ENCODE measurements at places on chromosomes 12 and 14.

DNA sequence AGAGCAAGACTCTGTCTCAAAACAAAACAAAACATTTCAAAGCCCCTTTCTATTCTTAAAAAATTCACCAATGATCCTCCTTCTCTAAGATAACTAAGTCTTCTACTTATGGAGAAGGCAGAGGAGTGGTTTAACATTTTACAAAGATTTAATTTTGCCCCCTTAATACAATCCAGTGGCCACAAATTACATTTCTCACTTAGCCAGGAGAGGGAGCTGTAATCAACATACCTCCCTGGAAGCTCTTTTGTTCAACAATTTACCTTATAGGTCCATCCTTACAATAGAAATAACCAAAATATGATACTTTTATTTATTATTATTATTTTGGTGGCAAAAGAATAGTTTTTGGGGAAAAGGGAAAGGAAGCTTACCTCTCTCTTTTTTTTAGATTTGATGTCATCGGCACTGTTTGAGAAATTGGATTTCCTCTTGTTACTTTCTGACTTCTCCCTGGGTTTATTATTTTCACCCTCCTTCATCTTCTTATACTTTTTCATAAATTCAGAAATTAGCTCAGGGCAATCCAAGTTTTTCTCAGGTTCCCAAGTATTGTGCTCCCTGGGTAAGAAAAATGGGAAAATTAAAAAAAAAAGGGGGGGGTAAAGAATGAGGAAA lies 28.1 kb downstream of the CBX5 start:
- peak; percentile 56 for DNase-seq

GRCh38 chr14:69605738-69606137 lies 5.7 kb upstream of the SUSD6 start:
- DNase-seq: no peak

- no peak for DNase-seq
Measured at GRCh38 chr14:23177181-23177580, 6.3 kb downstream of the SLC7A8 start.

- DNase-seq: no peak
Measured at GRCh38 chr14:54768501-54769129, 134.0 kb downstream of the GCH1 start.

DNA sequence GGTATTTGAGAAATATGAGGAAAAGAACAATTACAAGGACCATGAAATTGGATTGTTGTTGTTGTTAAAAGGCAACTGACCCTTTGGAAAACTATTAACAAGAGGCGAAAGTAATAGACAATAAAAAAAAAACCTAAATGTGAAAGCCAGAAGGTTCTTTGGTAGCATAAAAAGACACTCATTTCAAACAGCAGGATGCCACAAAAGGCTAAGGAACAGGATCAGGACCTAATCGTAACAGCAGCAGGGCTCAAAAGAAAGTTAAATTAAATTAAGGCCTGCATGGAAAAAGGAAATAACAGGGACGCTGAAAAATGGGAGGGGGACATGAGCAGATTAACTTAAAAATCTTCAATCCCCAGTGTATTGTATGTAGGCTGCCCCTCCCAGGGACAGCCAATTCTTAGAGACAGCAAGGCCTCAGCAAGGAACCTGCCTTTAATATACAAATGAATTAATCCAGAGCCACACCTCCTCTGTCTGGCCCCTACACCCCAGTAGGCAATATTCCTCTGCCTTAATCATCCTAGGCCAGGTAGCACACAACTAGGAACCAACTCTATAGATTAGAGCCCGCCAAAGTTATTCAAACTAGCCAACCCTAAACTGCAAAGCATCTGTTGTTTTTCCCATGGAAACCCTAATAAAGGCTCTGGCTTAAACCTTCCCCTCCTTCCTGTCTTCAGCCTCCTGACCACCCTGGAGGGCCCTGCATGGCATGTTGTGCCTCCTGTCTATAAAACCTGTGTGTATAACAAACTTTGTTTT lies 28.4 kb upstream of the AP4S1 start:
- no peak for DNase-seq

DNA sequence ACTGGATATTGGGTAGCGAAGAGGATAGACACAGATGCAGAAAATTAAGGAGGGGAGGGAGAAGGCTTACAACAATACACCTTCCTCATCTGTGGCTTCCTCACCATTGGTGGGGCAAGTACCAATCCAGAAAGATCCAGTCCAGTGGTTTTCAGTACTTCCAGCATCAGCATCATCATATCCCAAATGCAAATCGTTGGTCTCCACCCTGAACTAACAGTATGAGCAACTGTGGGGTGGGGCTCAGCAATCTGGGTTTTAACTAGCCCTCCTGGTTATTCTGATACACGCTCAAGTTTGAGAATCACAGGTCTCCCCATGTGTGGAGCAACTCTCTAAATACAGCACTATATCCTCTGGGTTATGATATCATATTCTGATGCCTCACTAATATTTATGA lies 193.7 kb downstream of the PAX9 start:
- no peak for DNase-seq

DNA sequence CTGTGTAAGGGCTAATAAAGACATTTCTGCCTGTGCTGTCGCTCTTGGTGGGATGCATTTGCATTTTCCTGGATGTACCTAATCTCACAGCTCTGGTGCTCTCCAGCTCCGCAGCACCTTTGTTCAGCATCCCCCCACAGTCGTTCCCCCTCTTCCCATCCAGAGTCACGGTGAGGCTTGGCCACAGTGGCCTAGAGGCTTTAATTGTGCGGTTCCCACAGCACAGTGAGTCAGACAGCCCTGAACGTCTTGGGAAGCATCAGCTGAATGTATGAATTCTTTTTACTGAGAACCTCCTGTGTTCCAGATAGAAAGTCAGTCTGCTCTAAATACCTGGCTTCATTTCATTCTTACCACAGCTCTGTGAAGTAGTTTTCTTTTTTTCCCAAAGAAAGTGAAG lies 28.7 kb downstream of the MLXIP start:
- peak; percentile 68 for DNase-seq

DNA sequence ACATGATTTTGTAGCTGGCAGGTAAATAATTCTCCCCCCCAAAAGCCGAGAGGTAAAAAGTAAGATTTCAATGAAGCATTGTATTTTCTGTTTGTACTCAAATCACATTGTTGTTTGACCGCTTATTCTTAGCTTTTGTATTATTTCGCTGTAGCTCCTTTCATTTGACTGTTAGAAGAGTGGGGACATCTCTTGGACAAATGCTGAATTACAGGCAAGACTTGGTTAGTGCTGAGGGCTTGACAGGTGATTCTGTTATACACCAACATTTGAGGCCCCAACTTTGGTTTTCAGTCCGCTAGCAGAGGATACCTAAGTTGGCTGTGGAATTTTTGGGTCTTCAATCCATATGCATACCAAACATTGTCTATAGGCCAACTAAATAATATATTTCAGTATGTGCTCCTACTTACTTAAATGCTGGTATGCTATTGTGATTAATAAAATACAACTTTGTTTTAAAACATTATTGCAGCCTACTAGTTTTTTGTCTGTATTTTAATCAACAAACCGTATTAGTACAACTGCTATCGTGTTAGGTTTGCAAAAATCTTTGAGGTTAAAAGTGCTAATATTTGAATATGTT lies 102.2 kb downstream of the ERC1 start:
- DNase-seq: peak; percentile 62

GRCh38 chr14:50772412-50772811 lies 58.5 kb downstream of the NIN start:
- DNase-seq: peak; percentile 90

DNA sequence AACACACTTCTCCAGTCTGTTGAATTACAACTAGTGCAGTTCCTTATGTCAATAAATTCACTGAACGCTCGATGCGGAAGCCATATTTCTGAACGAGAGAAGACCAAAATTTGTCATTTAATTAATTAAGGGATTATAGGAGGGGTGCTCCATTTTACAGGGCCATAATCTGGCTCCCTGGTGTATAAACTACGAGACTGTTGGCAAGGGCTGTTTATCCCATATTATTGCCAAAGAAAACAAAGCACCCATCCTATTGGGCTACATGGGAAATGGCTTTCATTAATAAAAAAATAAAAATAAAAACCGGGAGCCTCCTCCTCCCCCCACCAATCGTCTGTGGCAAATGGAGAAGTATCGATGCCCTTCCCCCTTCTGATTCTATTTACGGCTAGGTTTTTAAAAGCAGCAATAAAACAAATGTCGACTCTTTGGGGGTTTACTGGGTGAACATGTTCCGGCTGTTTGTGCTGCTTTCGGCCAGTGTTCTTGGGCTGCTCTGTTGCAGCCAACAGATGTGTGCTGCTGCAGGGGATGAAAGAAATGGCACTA lies 24.8 kb downstream of the ATF7 start:
- no peak for DNase-seq

DNA sequence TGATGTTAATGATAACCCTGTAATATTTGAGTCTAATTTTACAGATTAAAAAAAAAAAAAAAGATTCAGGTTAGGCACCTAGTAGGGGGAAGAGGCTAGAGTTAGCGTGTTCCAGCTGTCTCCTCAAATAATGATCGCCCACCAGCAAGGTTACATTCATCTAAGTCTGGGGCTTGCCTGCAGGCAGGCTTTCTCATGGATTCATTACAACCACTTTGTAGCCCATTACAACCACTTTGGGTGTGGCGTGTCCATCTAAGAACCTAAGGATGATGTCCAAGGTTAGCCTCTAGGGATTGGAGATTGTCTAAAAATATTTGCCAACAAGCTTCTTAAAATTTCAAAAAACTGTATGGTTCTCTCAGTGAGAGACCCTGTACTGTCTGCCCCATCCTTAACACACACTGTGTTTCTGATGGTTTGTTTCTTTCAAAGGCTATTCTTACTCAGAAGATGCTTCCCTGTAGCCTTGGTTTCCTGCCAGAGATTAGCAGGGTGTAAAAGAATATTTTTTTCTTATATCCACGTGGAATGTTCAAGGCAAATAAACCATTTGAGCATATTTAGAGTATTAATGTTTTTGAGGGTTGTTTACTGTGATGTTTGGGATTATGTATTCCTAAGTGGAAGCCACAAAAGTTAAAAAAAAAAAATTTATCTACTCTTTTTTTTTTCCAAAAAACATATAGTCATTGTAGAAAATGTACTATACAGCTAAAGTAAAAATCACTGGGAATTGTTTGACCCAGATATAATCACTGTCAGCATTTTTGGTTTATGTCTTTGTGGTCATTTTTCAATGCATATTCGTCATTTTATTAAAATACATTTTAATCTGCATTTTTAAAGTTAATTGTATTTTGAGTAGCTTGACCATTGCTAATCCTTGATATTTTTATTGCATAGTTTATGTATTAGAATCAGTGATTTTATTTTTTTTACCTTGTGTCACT lies 1.7 kb downstream of the DYNC1H1 start:
- DNase-seq: peak; percentile 31

DNA sequence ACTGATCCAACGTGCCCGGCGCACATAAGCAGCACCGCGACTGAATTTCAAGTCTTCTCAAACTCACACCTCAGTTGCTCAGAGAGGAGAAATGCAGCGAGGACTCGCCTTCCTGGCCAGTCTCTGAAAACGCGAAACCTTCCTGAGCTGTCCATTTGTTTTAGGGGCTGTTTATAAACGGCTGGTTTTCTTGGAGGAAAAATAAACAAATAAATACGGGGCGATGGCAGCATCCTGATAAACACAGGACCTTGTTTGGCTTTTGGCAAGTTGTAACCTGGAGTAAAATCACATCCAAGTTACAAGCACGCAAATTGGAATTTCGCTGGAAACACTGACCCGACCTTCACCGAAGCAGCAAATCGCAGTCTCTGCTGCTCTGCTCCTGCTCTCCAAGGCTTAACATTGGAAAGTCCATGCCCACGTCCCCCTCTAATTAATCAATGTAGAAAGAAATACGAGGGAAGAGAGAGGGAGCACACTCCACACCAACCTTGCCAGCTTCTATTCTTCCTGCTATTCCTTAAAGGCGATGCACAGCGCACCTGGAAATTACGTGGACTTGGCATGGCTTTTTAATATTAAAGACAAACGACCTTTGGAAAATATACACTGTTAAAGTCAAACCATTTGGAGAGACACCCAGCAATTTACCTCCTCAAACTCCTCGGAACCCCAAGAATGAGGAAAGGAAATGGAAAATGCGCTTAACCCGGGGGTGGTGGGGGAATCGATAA lies 248.8 kb downstream of the APAF1 start:
- no peak for DNase-seq

- peak; percentile 51 for DNase-seq
Measured at GRCh38 chr12:2258025-2258424, 205.2 kb downstream of the CACNA1C start.

- DNase-seq: no peak
Measured at GRCh38 chr12:13880613-13881012, 100.8 kb downstream of the GRIN2B start.

GRCh38 chr12:88308825-88309224 lies 166.7 kb downstream of the TMTC3 start:
- peak; percentile 90 for DNase-seq

DNA sequence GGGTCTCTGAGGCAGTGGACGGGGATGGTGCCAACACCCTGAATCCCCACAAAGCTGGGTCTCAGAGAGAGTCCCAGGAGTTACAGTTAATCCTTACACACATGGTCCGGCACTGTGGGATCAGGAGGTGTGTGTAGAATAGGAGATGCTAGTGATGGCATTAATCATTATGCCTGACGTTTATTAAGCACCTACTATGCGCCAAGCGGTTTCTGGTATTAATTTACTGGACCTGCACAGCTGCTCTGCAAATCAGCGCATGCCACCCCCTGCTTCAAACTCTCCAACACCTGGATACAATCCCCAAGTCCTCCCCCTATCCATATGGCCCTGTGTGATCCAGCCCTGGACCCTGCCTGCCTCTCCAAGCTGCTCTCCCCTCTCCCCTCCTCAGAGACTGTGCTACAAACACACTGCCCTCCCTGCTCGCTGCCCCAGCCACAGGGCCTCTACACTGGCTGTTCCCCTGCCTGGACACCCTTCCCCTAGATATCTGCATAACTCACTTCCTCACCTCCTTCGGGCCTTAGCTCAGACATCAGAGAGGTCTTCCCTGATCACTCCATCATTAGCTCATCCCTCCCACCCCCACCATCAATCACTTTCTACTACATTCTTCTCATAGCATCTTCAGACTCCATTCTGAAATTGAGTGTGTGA lies 86.0 kb downstream of the RFLNA start:
- no peak for DNase-seq

DNA sequence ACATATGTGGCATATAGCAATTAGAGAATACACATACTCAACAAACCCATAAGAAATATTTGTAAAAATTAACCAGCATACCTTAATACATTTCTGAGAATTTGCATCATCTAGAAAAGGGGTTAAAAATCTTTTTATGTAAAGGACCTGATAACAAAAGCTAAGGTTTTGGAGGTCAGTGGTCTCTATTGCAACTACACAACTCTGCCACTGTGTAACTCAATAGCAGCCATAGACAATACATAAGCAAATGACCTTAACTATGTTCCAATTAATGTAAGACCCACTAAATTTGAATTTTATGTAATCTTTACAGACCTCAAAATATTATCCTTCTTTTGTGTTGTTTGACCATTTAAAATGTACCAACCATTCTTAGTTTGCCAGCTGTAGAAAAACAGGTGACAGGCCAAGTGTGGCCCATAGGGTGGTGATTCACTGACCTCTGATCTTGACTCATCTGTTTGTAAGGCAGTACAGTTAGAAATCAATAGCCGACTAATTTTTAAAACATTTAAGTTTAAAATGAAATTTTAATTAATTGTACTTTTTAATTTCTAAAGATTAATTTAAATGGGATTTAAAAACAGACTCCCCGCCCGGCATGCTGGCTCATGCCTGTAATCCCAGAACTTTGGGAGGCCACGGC lies 7.4 kb upstream of the EPS8 start:
- peak; percentile 53 for DNase-seq

- DNase-seq: peak; percentile 75
Measured at GRCh38 chr14:55136241-55136640, 7.2 kb downstream of the LGALS3 start.
